ENCODE measurements at places on chromosomes 6 and 20. TPM values are rescaled to one million over a fixed set of nuclear protein-coding genes. Genes with fewer than 3 reads are reported as not detected.

GABRR1 gene
- not detected for total RNA-seq

CST7 gene
- total RNA-seq: not detected

MCHR2 gene
- not detected for total RNA-seq

TENT5A gene
- total RNA-seq: 1.5 TPM

REM1 gene
- not detected for total RNA-seq

SLC16A10 gene
- 0.19 TPM for total RNA-seq
